ENCODE measurements at places on chromosomes 5 and 9.
A peak's percentile ranks its signal among the peaks of the same experiment; 100 is the strongest.

- peak; percentile 3 for DNase-seq
Measured at GRCh38 chr9:74379718-74380117, 117.4 kb upstream of the RORB start.

DNA sequence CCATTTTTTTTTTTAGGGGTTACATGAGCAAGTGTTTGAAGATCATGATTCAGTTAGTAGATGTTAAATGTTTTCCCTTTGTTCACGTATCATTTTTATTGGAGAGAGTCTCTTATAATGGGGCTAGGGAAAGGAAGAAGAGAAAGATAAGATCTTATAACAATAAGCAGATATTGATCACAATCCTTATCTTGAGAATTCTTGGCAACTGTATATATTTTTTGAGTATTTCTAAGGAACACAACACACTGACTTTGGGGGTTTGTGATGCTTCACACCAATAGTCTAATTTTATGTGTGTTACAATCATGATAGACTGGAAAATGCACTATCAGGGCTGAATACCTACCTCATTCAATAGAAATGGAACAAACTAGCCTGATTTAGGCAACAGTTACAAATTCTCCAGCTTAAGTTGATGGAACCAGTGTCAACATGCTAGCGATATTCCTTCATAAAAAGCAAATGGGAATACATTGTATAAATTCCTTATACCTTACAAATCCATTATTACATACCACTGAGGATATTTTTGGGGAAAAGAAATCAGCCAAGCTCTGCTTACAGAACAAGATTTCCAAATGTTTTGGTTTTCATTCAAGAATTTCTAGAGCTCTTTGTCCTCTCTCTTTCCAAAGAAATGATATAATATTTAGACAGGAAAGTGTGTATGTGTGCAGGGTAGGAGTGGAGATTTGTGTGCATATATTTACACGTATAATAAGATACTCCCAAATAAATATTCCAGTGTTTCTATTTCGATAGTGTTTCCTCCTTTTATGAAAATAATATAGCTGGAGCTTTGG is 41.5 kb downstream of the SVEP1 start:
- DNase-seq, result no peak

DNA sequence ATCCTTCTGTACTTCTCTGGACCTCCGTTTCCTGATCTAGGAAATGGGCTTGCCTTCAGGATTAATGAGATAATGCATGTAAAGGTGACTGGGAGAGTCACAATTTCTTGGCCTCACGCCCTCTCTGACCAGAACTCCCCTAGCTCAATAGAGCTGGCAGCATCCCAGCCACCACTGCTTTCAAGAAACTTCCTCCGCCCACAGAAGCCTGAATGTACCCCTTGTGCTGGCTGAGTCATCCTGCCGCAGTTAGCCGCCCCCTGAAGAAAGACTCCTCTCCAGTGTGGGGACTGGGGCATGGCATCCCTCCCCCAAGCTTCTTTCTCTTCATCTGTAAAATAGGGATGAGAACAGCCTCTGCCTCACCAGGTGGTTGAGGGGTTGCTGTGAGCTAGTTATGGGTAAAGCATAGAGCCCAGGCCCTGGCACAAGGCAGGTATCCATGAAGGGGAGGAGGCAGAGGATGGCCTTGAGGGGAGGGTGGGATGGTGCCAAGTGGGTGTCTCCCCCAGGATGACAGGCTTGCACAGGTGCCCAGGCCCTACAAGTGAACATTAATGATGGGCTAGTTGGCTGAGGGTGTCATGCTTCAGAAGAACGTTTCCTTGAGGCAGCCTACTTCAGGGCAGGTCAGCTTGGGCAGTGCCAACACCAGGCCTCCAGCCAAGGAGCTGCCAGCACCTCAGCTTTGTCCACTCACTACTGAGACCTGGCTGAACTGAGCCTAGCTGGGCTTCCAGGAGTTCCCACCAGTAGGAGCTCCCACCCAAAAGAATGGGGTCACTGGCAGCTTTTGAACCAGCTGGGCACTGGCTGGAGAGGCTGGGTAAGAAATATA is 3.4 kb downstream of the PDLIM4 start:
- no peak for DNase-seq

DNA sequence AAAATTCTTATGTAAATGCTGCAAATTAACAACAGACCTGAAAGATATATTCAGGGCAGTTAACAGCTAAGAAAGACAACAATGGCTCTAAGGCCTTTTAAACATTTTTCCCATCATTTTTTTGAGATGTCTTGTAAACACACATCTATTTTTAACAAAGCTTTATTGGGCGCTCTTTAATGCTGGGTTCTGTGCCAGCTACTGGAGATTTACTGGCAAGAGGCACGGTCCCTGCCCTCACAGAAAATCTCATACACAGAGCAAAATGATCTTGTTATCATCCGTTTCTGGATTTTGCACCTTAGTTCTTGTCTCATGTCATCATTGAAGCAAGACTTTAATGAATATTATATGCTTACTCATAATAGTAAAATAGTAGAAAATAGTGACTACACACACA is 1022.3 kb upstream of the WWC1 start:
- DNase-seq, result no peak

DNA sequence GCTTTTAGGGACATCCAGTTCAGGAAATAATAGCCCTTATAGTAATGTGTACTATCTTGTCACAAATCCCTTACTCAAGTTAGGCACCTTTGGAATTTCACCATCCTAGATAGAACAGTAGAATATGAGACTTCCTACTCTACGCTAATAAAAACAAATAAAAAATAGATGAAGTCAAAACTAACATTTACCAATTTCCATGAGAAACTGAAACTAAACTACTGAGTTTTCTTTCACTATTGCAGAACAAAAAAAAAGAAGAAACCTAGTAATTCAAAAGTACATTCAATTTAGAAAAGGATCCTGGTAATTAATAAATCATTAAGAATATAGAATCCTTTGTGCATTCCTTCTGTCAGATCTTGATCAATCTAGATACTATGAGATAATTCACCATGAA is 14.0 kb downstream of the STARD4 start:
- no peak for DNase-seq

DNA sequence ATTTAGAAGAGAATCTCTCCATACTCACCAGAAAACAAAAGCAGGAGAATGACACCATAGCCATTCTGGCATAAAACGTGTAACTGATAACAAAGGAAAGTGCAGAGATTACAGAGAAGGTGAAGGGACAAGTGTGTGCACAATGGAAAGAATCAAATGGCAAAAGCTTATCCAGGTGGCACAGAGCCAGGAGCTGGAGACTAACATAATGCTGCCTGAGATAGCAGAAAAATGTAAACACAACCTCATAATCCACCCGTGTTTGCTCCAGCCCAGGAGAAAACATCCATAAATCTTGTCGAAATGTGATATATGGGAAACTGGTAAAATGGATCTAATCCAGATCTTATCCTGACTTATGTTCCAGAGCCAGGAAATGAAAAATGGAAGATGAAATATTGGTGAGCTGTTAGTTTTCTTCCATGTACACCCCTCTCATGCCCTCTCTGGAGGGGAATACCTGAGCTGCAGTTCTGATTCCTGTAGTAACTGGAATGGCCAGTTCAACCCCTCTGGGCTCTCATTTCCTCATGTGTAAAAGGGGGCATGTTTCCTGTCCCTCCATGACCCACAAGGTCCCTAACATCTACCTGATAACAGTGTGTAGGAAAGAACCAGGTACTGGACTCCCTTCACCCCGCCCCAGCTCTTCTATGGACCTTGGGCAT is 212.3 kb upstream of the DAPK1 start:
- DNase-seq, result no peak

DNA sequence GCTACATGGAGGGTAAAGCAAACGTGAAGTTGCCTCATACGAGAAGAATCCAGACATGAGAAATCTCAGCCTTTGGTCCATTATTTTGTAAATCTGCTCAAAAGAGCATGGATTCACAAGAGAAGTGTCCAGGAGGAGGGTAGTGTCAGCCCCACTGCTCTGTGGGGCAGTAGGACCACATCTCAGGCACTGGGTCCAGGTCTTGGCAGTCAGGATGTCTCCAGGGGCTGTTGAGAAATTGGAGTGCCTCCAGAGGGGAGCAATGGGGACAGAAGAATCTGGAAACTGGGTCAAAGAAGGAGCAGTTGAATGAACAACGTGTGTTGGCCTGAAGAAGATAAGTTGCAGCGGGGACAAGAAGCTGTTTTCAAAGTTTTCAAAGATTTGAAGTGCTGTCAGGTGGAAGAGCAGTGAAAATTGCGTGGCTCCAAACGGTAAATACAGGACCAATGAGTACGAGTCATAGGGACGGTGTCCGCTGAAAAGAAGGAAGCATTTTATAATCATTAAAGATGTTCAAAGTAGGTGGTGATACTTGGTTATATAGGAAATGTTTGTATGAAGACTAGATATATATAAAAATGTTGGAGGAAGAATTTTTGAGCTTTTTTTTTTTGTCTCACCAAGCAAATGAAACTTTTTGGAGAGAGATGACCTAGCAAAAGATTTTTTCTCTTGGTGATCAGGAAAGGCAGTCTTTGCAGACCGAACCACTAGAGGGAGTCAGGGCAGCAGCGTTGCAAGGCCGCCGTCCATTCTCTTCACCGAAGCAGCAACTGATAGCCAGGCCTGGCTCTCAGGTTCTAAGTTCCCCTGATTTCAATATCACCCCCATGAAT is 57.1 kb upstream of the ZBED3 start:
- DNase-seq, result peak; percentile 1

DNA sequence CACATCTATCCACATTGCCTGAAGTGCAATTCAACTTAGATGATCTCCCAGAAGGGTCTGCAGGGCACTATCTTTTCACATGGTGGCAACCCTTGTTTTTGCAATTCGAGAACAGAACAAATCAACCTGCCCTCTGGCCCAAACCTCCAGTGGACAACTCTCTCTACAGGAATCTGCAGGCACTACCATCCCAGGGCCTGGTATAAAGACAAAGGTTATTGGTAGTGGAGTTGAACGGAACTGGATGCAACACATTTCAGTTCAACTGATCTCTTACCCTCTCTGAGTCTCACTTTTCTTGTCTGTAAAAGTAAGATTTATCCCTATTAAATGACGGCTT is 153.2 kb upstream of the EGFLAM start:
- DNase-seq, result no peak

DNA sequence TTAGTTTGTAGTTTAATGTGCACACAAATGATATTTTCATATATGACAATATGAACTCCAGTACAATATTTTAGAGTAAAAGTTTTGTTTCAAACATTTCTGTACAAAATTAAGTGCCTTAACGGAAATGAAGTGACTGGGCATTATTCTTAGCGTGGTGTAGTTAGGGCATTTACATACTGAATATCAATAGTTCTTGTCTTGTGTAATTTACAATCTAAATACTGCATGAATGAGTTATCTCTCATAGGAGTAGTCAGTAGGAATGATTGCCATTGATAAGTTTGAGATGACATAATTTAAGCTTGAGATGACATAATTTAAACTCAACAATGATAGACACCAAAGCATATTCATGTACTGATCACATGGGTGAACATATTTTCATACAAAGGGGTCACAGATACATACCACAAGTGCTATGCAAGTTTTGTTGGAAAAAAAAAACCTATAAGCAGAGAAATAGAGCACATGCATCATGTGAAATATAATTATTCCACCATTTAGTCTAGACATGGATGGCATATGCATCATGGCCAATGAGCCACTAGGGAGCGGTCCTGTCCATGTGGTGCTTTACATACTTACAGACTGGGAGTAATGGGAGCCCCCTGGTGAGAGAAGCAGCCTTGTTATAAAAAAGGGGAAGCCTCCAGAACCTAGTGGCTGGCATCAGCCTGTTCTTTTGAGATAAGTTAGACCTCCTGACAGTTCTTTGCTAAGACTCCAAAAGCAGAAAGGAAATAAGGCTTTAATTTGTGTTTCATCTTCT is 1523.9 kb downstream of the MAT2B start:
- DNase-seq, result no peak

- no peak for DNase-seq
Measured at GRCh38 chr5:155952486-155953089, 374.4 kb upstream of the SGCD start.

- no peak for DNase-seq
Measured at GRCh38 chr5:124478264-124478663, 268.2 kb downstream of the ZNF608 start.

GRCh38 chr9:132367613-132368313 is 13.0 kb upstream of the SETX start:
- DNase-seq, result no peak
